ENCODE measurements at places on chromosomes 2 and 18.

- no peak for DNase-seq
Measured at GRCh38 chr2:2254206-2254605, 76.9 kb downstream of the MYT1L start.

DNA sequence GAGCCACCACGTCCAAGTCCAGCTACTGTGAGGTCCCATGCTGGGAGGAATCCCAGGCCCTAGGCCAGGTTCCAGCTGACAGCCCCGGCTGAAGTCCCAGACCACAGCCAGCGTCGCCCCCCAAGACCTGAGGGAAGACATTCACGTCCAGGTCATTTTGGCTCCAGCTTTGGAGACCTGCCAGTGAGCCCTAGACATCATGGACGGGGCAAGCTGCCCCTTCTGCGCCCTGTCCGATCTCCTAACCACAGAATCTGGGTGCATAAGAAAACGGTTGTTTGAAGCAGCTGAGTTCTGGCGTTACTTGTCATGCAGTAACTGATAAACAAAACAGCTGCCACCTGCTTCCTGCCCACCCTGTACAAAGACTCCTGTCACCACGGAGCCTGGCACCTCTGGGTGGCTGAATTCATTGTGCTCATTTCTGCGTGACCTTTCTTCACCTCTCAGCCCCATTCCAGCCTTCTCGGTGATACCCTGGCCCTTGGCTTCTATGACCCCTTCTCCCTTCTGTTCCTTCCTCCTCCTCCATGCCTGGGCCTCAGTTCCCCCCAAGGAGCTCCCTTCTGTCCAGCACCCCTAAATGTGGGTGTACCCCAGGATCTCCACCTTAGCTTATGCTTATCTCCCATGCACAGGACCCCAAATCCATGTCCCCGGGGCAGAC lies 72.6 kb upstream of the SMAD7 start:
- no peak for DNase-seq

- no peak for DNase-seq
Measured at GRCh38 chr18:63145166-63145850, 174.3 kb downstream of the BCL2 start.

DNA sequence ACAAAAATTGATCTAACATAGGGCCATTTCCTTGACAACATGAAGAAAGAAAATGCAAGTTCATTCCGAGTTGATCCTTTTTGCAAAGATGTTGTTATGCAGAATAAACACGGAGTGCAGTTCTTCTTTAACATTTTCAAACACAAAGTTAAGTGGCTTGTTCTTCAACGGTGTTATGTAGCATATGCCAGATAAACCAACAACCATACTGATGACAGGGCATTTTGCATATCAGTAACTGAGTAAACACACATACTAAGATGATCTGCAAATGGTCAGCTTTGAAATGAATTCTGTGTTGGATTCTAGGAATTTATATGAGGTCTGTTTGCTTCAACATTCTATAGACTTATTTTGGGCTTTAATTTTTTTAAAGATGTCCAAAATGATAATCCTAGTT lies 266.4 kb downstream of the GPD2 start:
- no peak for DNase-seq

GRCh38 chr2:204628926-204629712 lies 83.8 kb downstream of the PARD3B start:
- DNase-seq = no peak

- DNase-seq = no peak
Measured at GRCh38 chr2:124975224-124975623, 950.1 kb downstream of the CNTNAP5 start.

DNA sequence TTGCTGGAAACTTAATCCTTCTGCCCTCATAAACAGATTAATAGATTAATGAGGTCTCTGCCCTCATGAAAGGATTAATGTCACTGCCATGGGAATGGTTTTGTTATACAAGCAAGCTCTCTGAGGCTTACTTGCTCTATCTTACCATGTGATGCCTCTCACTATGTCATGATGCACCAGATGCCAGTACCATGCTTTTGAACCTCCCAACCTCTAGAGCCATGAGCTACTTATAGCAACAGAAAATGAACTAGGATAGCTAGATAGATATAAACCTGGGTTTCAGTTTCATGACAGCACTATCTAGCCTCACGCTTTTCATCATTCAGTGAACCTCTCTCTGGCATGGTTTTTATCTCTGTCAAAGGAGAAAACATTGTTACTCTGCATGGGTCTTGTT lies 371.6 kb upstream of the LRP1B start:
- no peak for DNase-seq

DNA sequence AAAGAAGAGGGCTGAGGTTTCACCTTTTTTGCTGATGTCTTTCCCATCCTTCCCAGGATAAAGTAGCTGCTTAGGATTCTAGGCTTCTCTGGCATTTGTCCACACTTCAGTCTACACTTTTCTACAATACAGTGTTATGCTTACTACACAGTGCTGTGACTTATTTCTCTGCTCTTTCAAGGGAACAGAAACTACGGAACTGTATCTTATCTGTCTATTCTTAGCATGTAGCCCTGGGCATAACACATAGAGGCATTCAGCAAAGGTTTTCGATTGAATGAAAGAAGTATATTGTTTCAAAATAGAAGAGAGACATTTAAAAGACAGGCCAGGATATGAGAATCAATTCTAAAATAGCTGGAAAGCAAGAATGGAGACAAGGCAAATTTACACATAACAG lies 110.9 kb downstream of the ARHGEF33 start:
- DNase-seq = no peak

GRCh38 chr2:41920812-41921211 lies 127.0 kb upstream of the PKDCC start:
- no peak for DNase-seq

DNA sequence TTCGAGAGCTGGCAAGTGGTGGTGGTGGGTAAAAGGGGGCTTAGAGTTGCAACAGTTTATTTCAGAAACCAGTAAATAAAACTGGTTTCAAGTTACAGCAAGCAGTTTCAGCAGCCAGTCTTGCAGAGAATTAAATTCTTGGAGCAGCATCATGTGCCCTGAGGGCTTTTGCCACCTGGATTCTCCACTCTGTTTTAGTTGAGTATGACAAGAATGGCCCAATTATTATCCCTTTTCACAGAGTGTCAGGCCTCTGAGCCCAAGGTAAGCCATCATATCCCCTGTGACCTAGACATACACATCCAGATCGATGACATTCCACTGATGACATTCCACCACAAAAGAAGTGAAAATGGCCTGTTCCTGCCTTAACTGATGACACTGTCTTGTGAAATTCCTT lies 72.8 kb upstream of the FANCL start:
- no peak for DNase-seq

GRCh38 chr18:56327191-56327885 lies 311.1 kb downstream of the TXNL1 start:
- no peak for DNase-seq

DNA sequence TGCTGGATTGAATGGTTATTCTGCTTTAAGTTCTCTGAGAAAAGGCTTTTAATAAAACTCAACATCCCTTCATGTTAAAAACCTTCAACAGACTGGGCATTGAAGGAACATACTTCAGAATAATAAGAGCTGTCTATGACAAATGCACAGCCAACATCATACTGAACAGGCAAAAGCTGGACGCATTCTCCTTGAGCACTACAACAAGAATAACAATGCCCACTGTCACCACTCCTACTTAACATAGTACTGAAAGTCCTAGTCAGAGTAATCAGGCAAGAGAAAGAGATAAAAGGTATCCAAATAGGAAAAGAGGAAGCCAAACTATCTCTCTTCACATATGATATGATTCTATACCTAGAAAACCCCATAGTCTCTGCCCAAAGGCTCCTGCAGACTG lies 641.4 kb downstream of the IRS1 start:
- no peak for DNase-seq

- no peak for DNase-seq
Measured at GRCh38 chr18:79062806-79063205, 6.4 kb upstream of the ATP9B start.

DNA sequence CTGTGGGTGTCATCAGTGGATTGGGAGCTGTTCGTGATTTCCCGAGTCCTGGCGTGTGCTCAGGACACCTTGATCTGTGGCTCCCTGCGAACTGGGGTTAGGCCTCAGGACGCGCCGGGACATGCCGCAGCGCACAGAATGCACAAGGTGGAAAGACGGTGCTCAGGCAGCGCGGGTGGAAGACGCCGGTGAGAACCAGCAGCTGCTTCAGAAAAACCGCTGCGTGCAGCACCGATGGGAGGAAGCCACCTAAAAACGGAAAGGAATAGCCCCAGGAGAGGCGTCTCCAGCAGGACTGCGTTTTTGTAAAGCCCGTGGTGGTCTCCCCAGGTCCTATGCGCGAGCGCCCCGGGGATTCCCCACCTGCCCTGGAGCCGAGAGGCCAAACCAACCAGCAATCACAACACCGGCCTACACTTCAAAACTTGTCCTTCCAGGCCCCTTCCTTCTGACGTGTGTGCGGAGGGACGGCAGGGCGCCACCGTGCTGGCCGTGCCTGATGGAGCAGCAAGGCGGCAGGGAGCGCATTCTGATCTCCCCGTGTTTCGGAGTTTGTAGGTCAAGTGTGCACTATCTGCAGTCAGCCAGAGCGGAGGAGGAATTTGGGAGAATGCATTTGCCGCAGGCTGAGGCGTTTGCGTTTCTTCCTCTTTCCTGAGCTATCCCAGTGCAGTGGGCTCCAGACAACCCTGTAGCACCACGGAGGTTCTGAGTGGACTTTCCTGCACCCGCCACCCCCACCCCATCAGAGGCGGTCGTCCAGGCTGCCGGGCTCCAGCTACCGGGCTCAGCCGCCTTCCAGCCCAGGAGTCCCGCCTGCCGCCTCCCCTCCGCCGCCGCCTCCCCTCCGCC lies 32.2 kb downstream of the RTP5 start:
- DNase-seq = no peak

- no peak for DNase-seq
Measured at GRCh38 chr2:11967946-11968465, 221.6 kb downstream of the LPIN1 start.

DNA sequence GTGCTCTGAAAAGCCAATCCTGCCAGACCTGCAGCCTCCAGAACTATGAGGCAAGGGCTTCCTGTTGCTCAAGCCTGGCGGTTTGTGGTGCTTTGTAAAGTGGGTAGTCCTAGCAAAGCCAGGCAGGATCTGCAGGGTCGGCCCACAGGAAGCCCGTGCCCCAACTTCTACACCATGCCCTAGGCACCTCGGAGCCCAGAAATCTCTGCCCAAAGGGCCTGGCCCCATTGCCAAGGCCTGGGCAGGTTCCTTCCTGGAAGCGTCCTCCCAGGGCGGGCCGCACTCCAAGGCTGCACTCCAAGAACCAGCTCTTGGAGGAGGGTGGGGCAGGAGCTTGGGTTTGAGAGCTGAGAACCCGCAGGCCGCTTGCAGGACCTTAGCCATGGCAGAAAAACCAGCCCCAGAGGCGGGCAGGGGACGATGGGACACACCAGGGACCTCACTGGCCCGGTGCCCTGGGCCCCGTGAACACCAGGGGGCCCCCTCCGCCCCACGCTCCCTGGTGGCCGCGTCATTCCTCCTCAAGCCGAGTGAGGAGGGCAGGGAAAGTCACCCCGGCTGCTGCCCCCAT lies 37.2 kb upstream of the ID2 start:
- DNase-seq = no peak

- no peak for DNase-seq
Measured at GRCh38 chr2:176291809-176292283, 22.6 kb downstream of the MTX2 start.

GRCh38 chr18:11666831-11667230 lies 22.2 kb upstream of the GNAL start:
- no peak for DNase-seq

GRCh38 chr2:110716959-110717645 lies 15.3 kb upstream of the ACOXL start:
- no peak for DNase-seq

DNA sequence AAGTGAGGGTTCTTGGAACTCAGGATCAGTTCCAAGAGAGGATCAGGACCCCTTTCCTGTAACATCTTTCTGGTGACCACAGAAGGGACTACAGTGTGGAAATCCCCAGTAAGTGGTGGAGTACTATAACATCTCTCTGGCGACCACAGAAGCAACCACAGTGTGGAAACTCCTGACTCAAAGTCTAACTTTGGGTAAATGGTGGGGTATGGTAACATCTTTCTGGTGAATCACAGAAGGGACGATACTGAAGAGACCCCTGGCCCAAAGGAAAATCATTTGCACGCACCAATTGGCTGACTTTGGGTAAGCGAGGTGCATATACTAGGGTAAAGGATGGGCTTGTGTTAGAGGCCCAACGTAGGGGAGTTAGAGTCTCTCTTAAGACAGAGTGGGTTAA lies 56.3 kb upstream of the GULP1 start:
- no peak for DNase-seq

GRCh38 chr2:8119782-8120505 lies 561.9 kb upstream of the ID2 start:
- DNase-seq = no peak

- no peak for DNase-seq
Measured at GRCh38 chr2:28678944-28679343, 72.7 kb upstream of the PPP1CB start.

GRCh38 chr2:101795033-101795432 lies 97.5 kb downstream of the MAP4K4 start:
- no peak for DNase-seq

DNA sequence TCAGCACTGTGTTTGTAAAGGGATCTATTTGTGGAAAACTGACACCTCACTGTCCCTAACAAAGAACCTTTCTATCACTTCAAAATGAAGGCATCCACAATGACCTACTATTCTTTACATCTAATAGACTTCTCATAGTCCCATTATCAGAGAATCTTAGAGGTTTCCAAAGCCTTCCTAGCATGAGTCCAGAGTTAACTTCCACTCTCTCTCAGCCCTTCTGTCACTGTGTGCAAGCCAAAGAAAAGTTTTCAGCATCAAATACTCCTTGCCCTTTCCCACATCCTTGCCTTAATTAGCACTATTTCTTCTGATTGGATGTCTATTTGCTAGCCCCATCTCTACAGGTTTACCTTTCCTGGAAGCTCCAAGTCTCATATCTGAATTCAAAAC lies 178.5 kb downstream of the ERBB4 start:
- DNase-seq = no peak

DNA sequence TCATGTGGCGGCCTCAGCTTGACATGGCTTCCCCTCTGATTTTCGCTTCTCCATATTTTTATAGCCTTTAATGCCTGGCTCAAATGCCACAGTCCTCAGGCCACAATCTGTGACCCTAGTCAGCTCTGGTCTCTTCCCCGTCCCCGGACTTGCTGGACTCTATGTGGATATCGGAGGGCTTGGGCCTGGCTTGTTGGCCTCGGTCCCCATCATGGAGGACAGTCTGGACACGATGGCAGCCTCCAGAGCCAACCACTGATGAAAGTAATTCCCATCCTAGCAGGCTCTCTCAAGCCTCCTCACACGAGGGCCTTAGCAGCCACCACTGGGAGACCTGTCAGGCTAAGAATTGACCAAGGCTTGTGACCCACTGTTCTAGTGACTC lies 61.6 kb downstream of the LPIN1 start:
- DNase-seq = no peak

DNA sequence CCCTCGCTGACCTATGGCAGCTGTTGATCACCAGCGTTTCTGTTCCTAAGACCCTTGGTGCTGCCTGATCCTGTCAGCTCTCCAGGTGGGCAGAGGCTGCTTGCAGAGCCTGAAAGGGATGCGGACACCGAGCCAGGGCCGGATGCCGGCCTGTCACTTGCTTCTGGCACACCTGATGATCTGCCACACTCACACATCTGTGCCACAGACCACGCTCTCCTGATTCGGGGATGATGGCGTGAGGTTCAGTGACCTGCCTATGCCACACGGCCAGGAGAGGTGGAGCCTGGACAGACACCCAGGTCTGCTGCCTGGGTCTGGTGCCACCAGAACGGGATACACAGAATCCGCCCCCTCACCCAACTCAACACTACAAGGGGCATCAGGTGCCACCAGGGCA lies 129.4 kb upstream of the GLI2 start:
- DNase-seq = no peak

- DNase-seq = no peak
Measured at GRCh38 chr18:48135436-48135966, 205.0 kb upstream of the SMAD2 start.

- DNase-seq = peak; percentile 30
Measured at GRCh38 chr2:172693037-172693436, 42.6 kb upstream of the RAPGEF4 start.
